ENCODE measurements at places on chromosomes 3 and 15.
A peak's percentile ranks its signal among the peaks of the same experiment; 100 is the strongest.

- no peak for DNase-seq
Measured at GRCh38 chr3:135929670-135930069, 35.9 kb upstream of the PPP2R3A start.

GRCh38 chr3:46946856-46947545 lies 29.5 kb downstream of the CCDC12 start:
- DNase-seq = no peak

DNA sequence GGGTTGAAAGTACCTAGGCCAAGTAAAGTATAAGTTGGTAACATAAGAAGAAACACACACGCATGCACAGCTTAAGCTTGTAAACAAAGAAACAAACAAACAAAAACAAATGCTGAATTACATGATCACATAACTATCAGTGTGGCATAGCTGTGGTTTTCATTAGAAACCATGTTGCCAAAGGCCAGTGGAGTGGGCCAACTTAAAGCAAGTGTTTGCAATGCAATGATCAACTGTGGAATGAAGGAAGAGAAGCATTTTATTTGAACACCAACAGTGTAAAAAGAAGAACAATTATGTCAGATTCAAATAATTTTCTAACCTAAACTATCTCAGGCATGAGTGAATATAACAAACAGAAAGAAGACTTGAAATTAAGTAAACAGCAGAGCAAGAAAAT lies 199.4 kb upstream of the STRIT1 start:
- DNase-seq = no peak

- DNase-seq = no peak
Measured at GRCh38 chr3:166809520-166809919, 570.6 kb downstream of the ZBBX start.

- no peak for DNase-seq
Measured at GRCh38 chr3:94226078-94226477, 163.2 kb downstream of the NSUN3 start.

DNA sequence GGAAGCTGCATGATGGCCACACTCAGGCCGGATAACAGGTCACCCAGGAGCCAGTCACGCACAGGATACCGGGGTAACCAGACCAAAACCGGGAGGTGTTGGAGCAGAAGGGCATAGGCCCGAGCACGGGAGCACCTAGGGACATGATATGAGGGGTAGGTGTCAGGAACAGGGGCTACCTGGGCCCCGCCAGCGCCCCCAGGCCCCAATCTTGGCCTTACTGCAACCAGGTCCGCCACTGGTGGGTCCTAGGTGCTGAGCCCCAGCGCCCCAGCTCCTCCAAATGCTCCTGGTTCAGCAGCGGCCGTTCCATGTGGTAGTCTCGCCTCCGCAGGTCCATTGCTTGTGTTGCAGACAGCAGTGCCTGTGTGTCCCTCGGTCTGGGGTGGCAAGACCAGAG lies 2.0 kb downstream of the SLC26A6 start:
- DNase-seq = no peak

GRCh38 chr3:60313951-60314461 lies 937.2 kb downstream of the FHIT start:
- no peak for DNase-seq

DNA sequence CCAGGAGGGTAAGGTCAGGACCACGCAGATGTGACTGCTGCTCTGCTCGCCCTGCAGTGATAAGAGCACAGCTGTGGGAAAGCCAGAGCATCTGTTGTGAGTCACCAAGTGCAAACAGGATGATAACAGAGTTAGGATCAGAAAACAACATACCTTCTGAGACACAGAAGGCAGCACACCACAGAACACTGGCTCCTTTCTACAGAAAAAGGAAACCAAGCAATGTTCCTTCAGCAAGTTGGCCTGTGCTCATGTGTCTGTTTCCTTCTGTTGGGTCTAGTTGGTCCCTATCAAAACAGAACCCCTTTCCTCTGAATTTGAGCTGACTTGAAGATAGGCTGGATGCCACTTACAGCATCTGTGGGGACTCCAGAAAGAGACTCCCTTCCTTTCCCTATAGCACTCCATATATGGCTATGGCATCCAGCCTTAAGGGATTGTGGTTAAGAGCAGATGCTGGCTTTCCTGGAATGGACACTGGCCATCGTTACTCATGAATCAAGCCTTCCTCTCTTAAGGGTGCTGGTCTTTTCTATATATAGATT lies 440.7 kb upstream of the THBS1 start:
- DNase-seq = no peak

DNA sequence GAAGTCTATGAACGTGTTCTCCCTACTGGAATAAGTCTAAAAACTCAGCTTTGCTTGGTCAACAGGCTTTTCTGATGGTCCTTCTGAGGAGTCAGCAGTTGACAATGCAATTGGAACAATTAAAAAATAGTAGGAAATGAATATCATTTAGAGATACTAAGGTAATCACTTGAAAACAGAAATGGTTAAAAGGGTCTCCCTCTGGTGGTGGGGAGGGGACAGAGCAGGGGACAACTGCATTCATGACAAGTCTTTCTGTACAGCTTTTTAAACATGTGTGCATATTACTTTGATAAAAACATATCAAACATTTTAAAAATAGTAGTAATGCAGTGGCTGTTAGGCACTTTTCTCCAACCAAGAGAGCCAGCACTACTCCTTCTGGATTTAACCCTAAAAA lies 119.9 kb upstream of the FHIT start:
- peak; percentile 60 for DNase-seq

DNA sequence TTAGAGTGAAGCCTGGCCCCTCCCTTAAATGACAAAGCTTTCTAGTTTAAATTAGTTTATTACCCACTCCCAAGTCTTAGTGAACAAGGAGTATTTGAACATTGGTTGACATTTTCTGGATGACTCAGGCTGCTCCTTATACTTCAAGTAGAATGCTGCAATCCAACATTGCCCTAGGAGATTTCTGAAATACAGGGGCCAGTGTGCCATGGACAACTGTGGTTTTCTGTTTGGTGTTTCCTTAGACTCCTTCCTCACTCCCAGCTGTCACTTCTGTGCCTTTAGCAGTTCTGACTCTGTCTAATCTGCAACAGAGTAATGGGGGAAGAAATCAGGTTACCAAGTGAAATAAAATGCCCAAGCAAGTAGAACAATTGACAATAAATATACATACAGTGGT lies 116.1 kb upstream of the P2RY1 start:
- no peak for DNase-seq

GRCh38 chr3:139287557-139287956 lies 56.3 kb upstream of the MRPS22 start:
- no peak for DNase-seq

- no peak for DNase-seq
Measured at GRCh38 chr15:32957219-32957618, 237.3 kb downstream of the FMN1 start.

DNA sequence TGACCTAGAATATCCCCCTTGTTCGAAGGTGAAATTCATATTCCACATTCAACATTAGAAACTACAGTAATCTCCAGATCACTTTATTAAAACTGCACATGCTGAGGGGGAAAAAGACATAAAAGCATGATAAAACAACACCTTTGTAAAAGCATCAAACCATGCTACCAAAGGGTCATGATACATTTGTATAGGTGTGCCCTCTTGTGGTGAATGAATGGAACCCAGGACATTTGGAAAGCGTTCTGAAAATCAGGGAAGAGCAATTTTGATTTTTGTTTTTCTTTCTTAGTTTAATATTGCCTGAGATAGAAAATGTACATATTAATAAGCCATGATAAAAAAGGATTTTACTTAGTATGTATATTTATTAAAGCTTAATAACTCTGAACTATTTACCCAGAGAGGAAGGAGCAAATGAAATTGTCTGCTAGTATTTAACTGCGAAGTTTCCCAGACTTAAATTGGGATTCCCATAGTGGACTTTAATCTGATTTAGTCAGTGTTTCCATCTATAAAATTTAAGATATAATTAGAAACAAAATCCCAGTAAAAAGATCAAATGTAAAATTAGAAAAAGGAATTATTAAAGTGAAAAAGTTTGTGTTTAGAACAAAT lies 105.8 kb upstream of the ARL6 start:
- peak; percentile 39 for DNase-seq

DNA sequence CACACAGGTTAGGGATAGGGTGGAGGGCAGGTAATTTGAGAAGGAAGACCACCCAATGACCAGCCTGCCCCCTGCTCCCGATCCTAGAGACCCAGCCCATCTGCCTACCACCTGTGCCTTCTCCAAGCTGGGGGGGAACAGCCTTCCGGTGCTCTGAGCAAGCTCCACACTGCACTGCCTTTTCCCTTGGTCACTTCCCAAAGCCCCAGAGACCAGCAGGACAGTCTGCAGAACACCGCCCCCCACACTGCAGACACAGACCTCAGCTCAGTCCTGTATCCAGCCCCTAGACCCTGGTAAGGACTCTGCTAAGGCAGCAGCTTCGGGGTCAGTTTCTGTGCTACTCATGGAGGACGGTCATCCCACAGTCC lies 156.9 kb downstream of the MEGF11 start:
- no peak for DNase-seq

- no peak for DNase-seq
Measured at GRCh38 chr3:71099997-71100719, 483.4 kb downstream of the FOXP1 start.

DNA sequence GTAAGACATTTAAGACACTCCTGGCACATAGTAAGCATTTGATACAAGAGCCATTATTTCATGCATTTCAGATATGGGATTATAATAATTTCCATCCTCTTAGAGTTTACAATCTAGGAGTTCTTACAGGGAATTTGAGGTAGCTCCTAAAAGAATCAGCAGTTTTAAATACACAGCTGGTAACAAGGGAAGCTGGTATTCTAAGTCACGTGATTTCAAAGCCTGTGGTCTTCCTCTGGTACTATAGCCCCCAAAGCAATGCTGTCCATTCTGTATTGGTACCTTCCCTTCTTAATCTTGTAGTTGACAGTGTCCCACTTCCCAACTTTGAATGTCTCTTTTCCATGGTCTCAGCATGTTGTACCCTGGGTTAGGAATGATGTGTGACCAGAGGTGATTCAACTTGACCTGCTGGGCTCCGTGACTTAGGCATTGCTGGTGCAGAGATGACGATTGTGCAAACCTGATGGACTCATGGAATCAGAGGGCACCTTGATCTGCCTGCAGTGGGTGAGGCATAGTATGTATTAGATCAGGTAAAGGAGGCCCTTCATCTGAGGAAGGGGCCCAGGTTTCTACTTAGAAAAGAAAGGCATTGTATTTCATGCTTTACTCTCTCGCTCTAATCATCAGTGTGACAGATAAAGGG lies 122.9 kb downstream of the AKAP13 start:
- no peak for DNase-seq

DNA sequence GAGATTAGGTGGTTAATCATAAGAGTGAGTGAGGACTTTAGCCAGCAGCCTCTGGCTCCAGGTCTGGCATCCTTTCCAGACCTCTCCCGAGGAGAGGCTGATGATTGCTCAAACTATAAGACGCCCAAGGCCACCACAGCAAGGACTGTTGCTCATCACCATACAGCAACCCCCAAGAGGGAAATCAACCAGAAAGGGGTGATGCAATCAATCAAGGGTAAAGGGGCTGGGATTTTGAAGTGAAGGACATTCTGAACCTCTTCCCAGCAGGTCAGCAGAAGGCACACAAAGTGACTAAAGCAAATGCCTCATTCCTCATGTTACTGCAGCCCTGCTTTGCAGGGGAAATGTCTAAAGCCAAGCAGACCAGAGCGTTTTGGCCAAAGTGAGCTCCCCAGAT lies 247.3 kb upstream of the IGF1R start:
- no peak for DNase-seq

GRCh38 chr15:50353975-50354837 lies 792 bp downstream of the GABPB1 start:
- peak; percentile 52 for DNase-seq

- DNase-seq = no peak
Measured at GRCh38 chr3:137514853-137515252, 249.3 kb upstream of the SOX14 start.

DNA sequence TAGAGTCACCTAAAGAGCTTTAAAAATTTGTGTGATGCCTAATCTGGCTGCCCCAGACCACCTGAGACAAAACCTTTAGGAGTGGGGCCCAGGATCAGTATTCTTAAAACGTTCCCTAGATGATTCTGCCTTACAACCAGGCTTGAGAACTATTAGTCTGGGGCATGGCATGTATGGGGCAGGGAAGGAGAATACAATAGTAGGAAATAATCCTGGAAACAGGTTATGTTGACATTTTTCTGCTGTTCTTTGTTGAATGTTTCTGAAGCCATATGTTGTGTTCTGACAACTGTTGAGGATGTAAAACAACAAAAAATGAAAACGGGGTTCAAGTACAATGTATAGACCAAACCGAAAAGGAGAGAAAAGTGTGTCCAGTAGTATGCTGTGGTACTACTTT lies 2.9 kb downstream of the GTF2E1 start:
- DNase-seq = no peak

DNA sequence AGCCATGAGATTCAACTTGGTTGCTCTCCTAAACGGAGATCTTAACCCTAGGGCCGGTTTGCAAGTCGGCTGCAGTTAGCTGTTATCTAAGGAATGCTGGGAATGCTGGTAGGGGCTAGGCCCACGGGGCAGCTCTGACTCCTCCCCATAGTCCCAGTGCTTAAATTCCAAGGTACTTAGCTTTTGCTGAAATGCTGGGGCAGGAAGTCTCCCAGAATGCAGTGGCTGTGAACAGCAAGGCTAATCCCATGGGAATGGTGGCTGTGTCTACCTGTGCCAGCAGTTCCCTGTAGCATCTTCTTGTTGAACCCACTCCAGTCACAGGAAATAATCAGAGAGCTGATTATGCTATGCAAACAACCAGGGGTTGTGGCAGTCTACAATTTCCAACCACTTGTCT lies 102.5 kb upstream of the TJP1 start:
- no peak for DNase-seq

DNA sequence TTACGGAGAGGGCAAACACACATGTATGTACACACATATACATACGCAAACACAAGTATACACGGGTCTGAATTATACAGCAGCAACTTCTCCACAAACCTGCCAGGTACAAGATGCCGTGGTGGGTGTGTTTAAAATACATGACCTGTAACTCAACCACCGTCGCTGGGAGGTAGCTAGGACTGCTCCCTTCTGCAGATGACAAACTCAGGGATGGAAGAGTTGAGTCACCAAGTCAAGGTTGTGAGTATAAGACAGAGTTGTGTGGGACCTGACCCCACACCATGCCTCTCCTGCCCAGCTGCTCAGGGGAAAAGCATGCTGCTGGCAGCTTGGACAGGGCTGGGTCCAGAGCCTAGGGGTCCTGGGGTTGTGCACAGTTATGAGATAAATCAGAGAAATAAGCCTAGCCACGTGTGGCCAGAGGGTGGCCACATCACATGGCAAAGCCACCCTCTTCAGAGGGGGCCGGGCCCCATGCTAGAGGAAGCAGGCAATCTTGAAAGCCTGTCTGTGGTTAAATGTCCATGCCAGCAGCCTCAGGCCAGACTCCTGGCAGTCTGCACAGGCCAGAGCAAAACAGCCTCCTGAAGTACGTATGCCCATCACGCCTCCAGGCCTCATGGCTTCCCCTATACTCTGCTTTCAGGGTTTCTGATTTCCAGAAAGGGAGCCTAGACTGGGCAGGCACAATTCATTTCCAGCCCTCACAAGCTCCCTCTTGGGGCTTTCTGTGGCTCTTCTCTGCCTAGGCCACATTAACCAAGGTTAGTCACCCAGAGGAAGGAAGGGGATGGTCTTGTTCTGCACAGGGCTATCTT lies 107.7 kb upstream of the RPL32 start:
- DNase-seq = no peak
